ENCODE measurements at places on chromosomes 6 and 20.

DNA sequence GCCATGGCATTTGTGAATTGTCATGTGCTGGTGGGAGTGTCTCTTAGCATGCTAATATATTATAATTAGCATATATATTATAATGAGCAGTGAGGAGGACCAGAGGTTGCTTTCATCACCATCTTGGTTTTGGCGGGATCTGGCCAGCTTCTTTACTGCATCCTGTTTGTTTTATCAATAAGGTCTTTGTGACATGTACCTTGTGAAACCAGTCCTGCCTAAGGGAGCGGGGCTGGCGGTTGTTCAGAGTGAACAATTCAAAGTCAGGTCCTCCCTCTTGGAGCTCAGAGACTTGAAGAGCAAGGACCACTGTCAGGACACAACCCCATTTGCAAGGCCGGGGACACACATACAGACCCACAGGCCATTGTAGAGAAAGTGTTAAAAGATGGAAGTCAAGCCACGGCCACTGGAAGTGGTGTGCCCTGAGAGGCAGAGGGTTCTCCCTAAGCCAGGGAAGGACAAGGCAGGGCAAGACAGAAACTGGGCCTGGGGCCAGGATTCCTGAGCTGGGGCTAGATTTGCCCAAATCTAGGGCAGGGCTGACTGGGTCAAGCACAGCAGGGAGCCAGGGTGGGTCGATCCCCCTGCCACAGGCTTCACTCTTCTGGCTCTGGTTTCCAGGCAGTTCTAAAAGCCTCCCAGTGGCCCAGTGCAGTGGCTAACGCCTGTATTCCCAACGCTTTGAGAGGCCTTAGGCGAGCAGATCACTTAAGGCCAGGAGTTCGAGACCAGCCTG lies 14.2 kb downstream of the SLC52A3 start:
- no peak for DNase-seq

DNA sequence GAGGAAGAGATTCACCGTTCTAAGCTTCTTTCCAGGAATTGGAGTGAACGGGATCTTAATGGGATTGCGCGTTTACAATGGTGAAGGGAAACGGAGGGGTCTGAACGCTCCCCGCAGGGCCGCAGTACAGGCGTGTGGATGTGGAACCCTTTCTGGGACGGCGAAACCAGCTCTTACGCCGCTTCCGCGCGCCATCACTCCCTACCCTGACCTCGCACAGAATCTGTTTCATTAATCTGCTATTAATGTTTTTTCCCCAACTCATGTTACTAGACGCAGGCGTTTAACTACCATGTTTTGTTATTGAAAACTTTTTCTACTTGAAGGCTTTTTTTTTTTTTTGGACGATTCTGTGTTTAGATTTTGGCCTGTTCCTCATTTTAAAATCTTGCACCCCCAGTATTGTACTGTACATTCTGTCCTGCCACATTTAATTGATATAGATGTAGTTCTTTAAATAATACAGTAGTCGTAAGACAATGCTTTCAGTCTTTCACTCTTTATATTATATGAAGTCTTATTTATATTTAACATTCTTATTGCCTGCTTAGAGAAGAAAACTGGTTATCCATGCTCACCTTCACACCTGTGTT lies 696 bp upstream of the SUPT3H start:
- DNase-seq = no peak

DNA sequence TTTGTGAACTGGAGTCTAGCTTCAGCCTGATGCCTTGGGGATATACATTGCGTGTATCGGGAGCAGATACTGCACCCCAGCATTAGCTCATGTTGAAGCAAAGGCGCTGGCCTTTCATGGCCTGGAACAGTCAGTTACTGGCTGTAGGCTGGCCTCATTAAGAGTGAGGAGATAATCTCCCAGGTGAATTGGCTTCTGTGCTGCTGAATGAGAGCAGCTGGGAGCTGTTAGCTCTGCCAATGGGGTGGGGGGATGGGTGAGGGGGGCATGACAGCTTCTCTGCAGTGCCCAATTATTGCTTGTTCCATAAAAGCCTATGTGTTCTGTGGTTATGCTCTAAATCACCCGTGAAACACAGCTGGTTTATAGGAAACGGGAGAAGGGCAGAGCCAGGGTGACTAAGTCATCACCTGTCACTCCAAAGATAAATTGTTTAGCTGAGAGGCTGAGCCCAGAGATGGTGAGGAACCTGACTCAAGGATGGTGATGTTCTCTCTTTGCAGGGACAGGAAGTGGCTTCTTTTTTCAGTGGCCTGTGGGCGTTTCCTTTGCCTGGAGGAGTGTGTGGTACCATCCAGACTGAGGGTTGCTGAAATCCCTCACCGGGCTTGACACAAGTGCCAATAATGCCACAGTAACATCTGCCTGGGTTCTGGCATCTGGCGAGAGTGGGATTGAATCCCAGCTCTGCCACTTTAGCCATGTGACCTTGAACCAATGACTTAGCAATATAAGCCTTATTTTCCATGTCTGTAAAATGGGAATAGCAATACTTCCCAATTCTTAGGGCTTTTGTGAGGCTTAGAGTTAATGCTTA lies 170.8 kb downstream of the BCAS1 start:
- peak; percentile 83 for DNase-seq

GRCh38 chr6:3297006-3297405 lies 38.3 kb downstream of the PSMG4 start:
- no peak for DNase-seq

GRCh38 chr6:111651185-111652034 lies 45.7 kb upstream of the TRAF3IP2 start:
- DNase-seq = no peak

DNA sequence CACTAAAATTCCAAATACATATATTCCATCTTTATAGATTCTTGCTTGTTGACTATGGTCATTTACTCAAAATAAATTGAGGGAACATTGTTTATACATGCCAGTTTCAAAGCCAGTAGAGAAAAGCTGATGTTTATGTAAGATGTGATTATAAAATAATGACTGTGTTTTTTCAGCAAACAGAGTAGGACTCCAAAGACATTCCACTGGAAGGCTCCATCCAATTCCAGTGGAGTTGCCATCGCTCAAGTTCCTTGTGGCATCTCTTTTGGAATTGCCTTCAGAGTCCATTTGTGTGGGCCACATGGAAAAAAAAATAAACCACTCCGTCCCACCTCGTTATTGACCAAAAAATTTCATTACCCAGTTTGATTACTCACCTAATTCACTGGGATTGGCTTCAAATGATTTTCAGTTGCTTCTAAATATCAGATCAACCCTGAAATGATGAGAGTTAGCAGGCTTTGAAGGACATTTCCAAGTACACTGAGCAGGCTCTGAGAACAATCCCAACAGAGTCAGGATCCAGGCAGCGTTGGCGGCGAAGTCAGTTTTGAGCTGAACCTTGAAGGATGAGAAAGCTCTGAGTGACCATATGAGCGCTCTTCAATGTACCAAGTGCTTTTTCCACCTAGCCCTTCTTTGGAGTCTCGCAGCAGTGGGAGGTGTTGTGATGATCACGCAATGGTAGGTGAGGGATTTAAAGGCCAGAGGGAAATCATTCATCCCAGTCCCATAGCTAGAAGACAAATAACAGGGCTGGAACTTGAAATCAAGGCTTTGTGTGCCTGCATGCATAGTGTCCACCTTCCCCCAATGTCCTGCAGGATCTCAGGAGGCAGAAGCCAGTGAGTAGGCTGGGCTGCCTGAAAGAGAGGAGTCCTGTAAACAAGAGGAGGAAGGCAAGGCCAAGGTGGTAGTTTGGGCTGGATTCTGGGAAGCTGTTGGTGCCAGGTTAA lies 281.7 kb downstream of the CDC5L start:
- no peak for DNase-seq

DNA sequence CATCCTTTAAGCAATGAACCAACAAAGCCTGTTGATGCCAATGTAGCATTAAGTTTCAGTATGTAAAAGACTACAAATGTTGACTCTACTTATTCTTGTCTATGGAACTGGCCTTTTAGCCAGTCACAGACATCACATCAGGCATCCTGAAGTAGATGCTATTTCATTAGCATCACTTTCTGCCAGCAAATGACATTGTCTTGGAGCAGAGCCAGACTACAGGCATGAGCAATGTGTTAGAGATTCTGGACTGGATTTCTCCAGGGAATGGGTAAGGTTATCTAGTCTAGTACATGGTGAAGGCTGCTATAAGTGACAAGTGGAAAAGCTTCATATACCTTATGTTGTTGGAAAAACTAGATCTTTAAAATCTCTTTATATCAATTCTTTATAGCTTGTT lies 142.9 kb downstream of the ADGRB3 start:
- DNase-seq = peak; percentile 92

DNA sequence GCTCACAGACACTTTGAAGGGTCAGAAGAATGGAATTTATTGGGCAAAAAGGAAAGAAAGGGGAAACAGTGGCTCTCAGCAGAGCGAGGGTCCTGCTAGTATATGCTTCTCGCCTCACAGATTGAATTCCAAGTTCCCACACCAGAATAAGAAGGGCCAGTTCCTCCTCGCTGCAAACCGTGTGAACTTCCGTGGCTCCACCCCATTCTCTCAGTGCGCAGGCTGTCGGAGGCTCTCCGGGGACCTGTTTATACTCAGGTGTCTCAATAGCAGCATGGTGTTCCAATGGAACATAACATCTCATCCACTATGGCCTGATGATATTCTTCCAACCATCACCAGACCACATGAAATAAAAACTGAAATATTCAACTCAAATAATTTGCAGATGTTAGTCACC lies 4.6 kb downstream of the SAMD3 start:
- no peak for DNase-seq

- DNase-seq = no peak
Observed at GRCh38 chr6:113495521-113495920, 361.6 kb upstream of the MARCKS start.

DNA sequence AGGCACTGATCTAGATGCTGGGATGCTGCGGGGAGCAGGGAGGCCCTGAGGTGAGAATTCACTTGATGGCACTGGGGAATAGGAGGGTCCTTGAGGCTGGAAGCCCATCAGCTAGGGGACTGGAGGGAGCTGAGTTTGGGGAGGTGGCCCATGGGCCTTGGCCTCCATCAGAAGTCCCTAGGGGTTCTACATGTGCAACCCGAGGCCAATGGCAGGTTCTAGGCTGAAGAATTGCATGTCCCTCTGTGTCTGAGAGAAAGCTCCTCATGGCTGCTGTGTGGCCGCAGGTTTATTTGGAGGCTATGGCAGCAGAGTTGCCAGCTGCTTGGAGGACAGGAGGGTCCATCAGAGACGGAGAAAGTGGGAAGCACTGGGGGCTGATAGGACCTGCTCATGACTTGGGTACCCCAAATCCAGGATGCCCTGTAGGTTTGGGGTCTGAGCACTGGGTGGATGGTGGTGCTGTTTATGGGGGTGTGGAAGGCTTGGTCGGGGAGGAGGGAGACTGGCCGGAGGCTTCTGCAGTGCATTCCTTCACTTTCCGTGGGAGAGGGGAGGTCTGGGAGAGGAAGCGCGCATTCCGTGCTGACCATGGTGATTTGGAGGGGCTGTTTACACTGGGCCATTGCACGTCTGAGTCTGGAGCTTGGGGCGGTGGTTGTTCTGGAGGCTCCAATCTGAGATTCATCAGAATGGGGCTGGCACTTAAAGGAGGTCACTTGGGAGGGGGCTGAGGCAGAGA lies 24.8 kb upstream of the PHACTR3 start:
- DNase-seq = no peak

DNA sequence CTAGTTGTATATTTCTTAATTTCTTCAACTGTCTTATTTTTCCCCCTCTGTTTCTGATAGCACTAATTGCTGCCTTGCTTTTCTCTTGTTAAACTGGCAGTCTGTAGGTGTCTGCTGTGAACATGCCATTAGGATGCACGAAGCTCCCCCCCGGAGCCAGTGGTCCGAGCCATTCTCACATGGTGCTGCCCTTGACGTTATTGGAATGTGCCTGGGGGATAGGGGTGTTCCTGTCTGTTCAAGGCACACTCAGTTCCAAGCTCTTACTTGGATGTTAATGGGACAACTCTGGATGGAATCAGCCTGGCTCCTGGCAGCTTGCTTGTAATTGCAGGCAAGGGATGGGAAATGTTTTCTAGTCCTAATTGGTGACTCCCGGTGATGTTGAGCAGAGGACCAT lies 68.4 kb downstream of the RREB1 start:
- DNase-seq = no peak

GRCh38 chr6:158970640-158971275 lies 29.2 kb downstream of the RSPH3 start:
- DNase-seq = no peak

DNA sequence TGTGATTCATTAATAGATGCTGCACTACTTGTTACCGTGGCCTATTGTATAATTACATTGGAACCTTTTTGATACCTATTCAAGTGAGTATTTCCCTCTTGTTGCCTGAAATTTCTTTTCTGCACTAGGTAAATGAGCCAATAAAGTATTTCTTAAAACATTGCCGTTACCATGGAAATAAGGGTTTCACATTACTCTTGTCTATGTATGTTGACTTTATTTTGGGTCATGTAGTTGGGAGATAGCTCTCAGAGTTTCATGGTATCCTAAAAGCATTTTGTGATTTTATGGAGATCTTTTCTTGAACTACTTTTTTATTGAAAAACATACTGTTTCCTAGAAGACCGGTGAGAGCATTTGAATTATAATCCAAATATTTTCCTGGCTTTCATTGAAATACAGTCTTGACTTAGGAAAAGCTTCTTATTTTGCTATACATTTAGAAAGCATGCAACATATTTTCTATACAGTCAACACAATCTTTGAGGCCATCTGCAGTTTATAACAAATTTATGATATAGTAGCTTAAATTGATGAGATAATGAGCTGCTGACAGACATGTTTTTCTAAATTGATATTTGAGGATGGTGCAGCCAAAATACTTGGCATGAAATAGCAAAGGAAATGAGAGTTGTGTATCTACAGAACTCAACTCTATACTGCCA lies 650.4 kb downstream of the RFPL4B start:
- DNase-seq = no peak

DNA sequence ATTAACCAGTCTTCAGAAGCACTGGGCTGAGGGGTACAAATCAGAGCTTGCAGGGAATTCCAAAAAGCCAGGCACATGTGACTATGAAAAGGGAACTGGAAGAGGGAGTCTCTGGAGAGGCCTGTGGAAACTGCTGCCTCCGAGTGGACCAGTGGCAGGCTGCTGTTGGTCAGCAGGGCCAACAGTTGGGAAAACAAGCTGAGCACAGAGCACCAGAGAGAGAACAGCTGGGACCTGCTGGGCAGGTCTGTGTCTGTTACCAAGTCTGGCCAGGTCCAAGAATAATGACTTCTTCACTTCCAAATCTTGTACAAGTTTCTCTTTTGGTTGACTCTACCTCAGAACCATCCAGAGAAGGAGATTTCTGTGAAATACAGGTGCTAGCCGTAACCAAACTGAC lies 81.4 kb downstream of the LIN28B start:
- no peak for DNase-seq

DNA sequence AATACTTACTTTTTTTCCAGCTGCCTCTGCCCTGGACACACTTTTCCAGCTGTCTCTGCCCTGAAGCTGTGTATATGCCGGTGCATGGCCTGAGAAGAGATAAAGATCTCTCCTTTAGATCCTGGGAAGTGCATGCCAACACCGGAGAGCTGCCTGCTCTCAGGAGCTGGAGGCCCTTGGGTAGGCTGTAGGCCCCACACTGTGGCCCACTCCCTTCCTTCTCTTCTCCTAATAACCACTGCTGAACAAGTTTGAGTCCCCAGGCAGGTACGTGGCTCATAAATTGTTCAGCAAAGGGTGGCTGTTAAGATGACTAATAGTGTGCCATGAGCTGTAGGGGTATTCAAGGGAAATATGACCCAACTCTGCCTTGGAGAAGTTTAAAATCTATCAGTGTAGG lies 102.5 kb downstream of the CD24 start:
- no peak for DNase-seq

GRCh38 chr6:137001299-137001976 lies 43.3 kb downstream of the IL20RA start:
- DNase-seq = no peak

Measured in NCI-H1105 (cell line).